ENCODE measurements at places on chromosomes 5 and 9.
A peak's percentile ranks its signal among the peaks of the same experiment; 100 is the strongest.

- DNase-seq, result no peak
Observed at GRCh38 chr9:135554718-135555117, 6.8 kb upstream of the PAEP start.

DNA sequence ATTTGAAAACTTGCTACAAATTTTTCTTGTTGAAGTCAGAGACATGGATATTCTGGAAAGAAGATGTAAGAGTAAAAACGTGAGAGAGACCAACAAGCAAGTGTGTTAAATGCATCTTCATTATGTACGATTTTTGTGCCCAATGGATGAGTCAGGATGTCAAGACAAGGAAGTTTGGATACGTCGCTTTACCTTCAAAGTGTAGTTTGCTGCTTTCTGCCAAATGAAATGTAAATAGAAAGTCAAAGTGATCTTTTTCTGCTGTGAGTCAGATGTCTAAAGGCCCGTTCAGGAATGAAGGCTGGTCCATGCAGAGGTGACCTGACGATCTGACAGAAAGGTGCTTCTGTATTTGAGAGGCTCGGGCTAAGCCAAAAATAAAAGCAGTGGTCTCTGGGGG, 273.1 kb upstream of the PIK3R1 start:
- no peak for DNase-seq

GRCh38 chr5:99543841-99544240, 615.0 kb upstream of the CHD1 start:
- DNase-seq, result no peak

GRCh38 chr9:137319739-137320551, 17.9 kb upstream of the NRARP start:
- DNase-seq, result no peak

GRCh38 chr5:95081500-95081960, 203.4 kb downstream of the MCTP1 start:
- peak; percentile 29 for DNase-seq

DNA sequence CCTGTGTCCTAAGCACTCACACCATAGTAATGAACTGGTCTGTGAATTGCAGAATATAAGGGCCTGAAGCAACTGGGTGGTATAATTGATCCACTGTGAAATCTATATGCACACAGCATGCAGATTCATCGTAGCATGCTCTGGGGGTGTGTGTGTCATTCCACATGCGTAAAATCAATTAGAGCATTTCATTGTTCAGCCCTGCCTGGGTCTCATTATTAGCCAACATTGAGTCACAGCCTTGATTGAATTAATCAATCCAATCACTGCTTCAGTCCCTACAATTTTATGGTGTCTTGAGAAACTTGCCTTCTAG, 248.0 kb downstream of the ADAMTSL1 start:
- no peak for DNase-seq

DNA sequence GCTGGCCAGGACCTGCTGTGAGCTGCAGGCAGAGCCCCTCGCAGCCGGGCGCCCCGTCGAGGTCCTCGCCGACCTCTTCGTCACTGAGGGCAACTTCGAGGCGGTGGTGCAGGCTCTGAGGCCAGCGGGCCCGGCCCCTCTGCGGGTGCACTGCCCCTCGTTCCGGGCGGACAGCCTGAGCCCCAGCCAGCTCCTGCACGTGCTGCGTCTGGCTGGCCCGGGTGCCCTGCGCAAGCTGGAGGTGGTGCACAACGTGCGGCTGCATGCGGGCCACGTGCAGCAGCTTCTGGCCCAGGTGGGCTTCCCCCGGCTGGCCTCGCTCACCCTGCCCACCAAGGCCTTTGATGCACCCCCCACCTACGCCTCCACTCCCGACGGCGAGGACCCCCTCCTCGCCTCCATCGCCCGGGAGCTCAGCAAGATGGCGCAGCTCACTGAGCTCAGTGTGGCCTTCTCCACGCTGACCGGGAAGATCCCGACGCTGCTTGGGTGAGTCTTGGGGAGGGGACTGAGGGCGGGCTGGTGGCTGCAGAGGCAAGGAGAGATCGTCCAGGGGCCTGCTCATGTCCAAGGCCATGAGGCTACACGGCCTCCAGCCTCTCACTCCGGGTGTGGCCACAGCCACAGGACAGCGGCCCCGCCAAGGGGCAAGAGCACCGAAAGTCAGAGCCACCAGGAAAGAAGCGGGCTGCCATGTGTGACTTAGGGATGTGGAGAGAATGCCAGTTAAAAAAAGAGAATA, 825 bp downstream of the LRRC14B start:
- DNase-seq, result no peak

- DNase-seq, result no peak
Observed at GRCh38 chr9:134594078-134594941, 47.3 kb upstream of the COL5A1 start.

DNA sequence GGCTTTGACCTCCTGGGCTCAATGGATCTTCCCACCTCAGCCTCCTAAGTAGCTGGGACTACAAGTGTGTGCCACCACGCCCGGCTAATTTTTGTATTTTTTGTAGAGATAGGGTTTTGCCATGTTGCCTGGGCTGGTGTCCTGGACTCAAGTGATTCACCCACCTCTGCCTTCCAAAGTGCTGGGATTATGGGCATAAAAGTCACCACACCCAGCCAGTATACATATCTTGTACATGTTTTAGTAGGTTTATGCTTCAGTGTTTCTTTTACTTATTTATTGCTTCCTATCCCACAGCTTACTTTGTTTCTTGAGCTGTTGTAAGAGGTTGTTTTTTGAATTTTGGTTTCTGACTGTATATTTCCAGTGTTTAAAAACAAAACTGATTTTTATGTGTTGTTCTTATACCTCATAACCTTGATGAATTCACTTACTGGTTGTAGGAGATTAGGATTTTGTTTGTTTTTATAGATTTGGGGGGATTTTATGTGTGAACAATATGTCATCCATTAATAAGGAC, 12.9 kb downstream of the FBXW5 start:
- no peak for DNase-seq

DNA sequence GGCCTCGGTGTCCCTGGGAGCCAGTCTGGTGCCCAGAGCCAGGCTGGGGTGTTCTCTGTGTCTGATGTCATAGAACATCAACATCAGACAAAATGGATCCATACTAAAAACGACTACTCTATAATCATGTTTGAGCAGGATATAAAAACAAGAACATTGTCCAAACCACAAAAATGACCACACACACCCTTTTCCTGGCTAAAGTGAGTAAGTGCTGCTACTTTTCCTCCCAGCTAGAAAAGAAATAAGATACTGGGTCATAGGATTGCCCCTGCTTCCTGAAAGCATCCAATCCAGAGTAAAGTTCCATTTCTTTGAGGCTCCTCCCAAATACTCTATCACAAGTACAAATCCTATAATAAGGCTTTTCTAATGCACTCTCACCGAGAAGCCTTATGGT, 19.7 kb upstream of the TRAF1 start:
- no peak for DNase-seq

GRCh38 chr9:103037508-103038477, 42.7 kb downstream of the CYLC2 start:
- peak; percentile 17 for DNase-seq

GRCh38 chr5:97193355-97193688, 10.3 kb upstream of the RIOK2 start:
- DNase-seq, result no peak

- DNase-seq, result no peak
Observed at GRCh38 chr5:125057912-125058826, 311.7 kb upstream of the ZNF608 start.

GRCh38 chr9:2321523-2322148, 300.0 kb upstream of the VLDLR start:
- DNase-seq, result no peak

GRCh38 chr5:59286510-59286909, 607.0 kb downstream of the PDE4D start:
- no peak for DNase-seq

GRCh38 chr9:82668689-82669199, 394.2 kb downstream of the RASEF start:
- DNase-seq, result no peak

GRCh38 chr9:118674942-118675341, 694.3 kb downstream of the BRINP1 start:
- DNase-seq, result no peak

GRCh38 chr5:73022471-73023169, 66.8 kb downstream of the FCHO2 start:
- no peak for DNase-seq

GRCh38 chr9:121572581-121572980, 72.9 kb upstream of the GGTA1 start:
- DNase-seq, result no peak

DNA sequence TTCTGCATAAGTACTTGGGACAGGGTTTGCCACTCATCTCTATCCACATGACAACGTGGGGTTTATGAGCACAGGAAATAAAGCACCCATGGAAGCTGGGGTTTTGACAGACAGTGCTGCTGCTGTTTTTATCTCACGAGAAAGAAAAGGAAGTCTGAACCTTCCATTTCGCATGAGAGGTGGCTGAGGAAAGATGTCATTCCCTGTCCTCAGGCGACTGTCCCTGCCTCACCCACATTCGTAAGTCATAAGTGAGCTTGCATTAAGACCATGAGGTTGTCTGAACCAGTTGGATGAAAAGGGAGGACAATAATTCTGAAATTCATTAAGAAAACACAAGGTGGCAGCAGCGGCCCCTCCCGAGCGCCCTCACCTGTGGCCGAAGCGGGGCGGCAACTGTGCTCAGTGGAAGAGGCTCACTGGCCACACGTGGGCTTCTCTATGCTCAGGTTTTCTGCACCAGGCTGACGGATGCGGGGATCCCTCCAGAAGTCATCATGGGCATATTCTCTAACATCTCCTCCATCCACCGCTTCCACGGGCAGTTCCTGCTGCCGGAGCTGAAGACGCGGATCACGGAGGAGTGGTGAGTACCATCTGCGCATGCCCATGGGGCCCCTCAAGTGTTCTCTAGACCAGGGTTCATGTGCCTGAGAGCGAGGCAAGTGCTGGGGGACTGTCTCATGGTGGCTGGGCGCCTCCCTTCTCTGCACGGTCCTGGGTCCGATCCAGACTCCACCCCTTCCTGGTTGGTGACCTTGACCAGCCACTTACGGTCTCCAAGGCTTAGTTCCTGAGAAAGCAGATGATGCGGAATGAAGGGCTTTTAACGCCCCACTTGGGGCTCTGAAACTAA, 54.7 kb upstream of the SUSD3 start:
- DNase-seq, result peak; percentile 44

DNA sequence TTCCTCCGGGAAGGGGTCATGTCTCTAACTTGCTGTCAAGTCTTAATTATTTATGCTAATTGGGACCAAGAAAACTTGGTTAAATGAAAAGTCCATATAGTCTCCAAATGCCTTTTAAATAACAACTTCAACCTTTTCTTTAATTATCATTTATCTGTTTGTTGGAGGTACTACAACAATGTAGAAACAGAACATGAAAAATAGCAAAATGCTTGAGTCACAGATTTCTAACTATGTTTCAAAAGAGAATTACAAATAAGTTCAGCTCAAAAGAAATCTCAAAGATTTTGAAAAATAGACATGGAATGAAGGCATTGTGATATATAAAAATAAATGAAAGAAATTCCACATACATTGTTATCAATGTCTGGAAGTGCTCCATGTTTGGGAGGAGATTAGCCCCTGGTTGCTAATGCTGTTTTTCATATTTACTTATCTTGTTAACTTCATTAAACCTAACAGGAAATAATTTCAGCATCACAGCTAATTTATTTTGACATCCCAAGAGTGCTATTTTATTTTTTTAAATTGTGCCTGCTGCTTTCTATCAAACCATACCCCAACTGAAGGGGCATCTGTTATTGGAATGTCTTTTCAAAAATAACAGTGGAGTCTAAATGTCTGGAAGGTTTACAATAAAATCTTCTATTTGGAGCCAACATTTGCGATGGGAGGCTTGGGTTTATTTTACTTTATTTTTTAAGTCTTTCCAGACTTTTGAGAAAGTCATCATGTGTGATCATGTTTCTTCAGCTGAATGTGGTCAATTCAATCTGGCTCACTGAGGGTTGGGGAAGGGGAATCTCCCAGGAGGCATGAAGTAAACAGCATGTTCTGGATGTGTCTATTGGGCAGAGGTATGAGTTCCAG, 53.1 kb upstream of the ANKRD55 start:
- DNase-seq, result no peak
